ENCODE measurements at places on chromosomes 7 and 10. TPM values are rescaled to one million over a fixed set of nuclear protein-coding genes. Genes with fewer than 3 reads are reported as not detected.

TMEM26 gene
- not detected for total RNA-seq

CACNB2 gene
- 0.62 TPM for total RNA-seq

CDK14 gene
- 9.9 TPM for total RNA-seq

FAM241B gene
- 3.3 TPM for total RNA-seq

CDK5 gene
- total RNA-seq: 46.0 TPM

AGAP4 gene
- total RNA-seq: 6.6 TPM

PHKG1 gene
- not detected for total RNA-seq

SFRP4 gene
- 8.3 TPM for total RNA-seq

SFRP5 gene
- total RNA-seq: not detected

IFIT1B gene
- 0.12 TPM for total RNA-seq

CDNF gene
- not detected for total RNA-seq

SKAP2 gene
- 55.7 TPM for total RNA-seq

GIMAP5 gene
- total RNA-seq: 1.2 TPM

SLC18A3 gene
- not detected for total RNA-seq

ZNF365 gene
- total RNA-seq: 2.6 TPM

RASA4B gene
- total RNA-seq: 0.83 TPM

ITGA8 gene
- 9.2 TPM for total RNA-seq

STEAP1 gene
- total RNA-seq: 31.3 TPM

CLCN1 gene
- not detected for total RNA-seq

ZNF736 gene
- total RNA-seq: 5.0 TPM

XRCC2 gene
- 6.8 TPM for total RNA-seq

DKK1 gene
- total RNA-seq: 31.2 TPM

SYPL1 gene
- total RNA-seq: 57.8 TPM
